CD14-positive monocyte (primary cell): ENCODE measurements at places on chromosomes 3 and 15.
A peak's percentile ranks its signal among the peaks of the same experiment; 100 is the strongest.

DNA sequence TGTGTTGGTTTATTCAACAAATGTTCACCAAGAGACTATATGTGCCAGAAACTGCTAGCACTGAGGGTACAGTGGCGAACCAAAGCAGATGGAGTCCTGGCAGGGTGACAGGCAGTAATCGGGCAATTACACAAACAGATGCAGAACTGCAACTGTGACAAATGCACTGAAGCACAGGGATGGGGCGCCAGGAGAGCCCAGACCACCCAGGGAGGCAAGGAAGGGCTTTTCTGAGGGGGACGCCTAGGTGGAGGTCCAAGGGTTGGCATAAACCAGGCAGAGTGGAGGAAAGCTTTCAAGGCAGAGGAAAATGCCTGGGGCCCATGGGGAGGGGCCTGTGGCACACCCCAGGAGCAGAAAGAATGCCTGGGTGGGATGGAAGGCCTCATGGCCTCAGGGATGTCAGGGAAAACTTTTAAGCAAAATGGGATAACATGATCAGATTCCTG lies 5.5 kb downstream of the DIS3L start:
- DNase-seq = no peak

GRCh38 chr15:54424171-54424570 lies 445.9 kb downstream of the UNC13C start:
- DNase-seq = no peak

DNA sequence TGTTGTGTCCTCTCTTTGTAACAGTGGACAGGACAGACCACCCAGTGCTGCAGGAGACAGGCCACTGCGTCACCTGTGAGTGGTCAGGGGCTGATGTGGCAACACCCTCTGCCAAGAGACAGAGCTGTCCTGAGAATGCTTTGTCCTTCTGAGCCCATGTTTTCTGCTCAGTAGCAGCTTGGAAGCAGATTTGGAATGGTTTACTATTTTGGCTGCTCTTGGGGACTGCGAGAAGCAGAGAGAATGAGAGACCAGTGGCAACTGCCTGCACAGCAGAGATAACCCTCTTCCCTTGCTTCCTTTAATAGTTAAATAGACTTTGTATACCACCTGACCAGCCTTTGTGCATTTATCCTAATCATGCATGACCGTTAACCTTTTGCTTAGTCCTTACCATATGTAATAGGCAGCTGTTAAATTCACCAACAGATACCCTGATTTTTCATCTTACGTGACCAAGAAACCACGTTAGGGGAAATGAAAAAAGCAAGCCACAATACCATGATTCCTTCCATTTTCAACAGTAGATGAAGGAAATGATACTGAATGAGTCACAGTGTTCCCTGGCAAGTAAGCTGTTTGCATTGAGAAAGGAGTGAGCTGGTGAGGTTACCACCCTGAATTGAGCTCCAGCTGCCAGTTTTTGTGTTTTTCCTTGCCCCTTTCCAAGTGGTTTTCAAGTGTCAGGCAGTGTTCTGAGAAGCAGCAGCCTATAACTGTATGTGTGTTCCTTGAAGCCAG lies 35.5 kb downstream of the B3GALNT1 start:
- peak; percentile 75 for DNase-seq

- peak; percentile 25 for DNase-seq
Measured at GRCh38 chr3:143595456-143596077, 252.7 kb downstream of the SLC9A9 start.

DNA sequence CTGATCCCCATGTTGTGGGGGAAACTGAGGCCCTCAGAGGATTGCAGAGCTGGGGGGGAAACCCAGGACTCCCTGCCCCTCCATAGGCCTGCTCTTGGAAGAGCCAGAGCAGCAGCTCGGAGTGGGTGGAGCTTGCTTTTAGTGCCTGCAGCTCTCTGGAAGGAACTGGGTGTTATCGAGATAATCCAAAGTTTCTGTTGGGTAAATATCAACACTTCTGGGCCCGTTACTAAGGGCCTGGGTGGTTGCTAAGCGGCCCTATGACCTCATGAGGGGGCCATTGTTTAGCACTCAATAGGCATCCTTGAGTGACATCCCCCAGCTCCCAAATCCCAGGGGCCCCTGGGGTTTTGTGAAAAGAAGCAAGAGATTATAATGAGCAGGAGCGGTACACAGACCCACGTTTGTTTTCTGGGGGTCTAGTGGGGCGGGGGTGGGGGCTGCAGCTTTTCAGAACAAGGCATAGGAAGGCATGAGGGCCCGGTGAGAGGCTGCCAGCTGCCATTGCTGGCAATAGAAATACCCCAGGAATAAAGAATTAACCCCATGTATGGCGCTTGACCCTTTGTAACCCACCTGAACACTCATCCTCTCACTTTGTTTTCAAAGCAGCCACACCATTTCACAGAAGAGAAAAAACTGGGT lies 48.3 kb upstream of the ATP2B2 start:
- DNase-seq = no peak

GRCh38 chr3:51717947-51718346 lies 11.1 kb downstream of the GRM2 start:
- DNase-seq = no peak
